ENCODE measurements at places on chromosomes 3 and 15. TPM values are rescaled to one million over a fixed set of nuclear protein-coding genes. Genes with fewer than 3 reads are reported as not detected.

The SEMA5B gene
- polyA plus RNA-seq = 28.9 TPM

GRCh38 chr3:181629029-181629428, 82.7 kb upstream of the SOX2 start:
- DNase-seq = no peak

The TM4SF4 gene
- 2.6 TPM for polyA plus RNA-seq

DNA sequence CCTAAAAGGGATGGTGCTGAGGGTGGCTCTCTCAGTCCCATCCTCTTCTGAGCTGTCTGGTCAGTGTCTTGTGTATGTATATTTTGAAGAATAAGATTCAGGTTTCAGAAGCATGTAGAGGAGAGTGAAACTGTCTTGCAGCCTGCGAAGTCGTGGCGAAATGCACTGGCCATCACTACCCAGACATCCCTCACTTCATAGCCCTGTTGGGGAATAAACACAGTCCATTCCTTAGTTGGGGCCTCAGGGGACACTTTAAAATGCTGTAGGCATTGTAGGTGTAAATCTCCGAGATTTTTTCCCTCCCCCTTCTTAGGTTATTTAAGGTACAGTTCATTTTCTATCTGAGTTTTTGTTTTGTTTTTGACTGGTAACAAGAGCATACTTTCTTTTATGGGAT, 93.8 kb downstream of the DNASE1L3 start:
- no peak for DNase-seq

DNA sequence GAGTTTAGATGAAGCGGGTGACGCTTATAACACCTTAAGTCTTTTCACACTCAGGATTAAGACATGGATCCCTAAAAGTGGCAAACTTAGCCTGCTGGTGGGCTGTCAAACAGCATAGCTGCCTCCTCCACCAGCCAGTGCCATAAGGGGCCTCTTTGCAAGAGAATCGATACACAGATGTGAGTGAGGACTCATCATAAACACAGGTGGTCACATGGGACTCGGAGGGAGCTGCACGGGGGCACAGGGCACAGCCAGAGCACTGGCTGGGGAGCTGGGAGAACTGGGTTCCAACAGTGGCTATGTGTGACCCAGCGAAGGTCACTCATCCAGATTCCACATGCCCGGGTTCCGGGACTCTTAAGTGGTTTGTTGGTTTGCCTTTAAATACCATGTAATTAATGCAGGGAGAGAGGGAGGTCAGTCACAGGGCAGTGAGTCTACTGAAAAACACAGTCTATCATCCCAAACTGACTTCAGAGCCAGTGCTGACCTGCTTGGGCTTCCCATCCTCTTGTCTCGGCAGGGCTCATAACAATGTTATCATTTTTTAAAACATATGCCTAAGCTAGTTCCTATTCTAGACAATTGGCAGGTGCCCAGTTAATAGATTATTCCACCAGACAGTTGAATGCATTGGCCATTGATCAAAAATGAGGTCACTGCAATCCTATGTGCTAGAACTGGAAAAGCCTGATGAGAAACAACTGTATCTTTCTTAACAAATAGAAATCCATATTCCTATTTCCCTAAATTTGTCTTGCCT, 51.8 kb downstream of the SLC12A8 start:
- no peak for DNase-seq

The TMEM212 gene
- not detected for polyA plus RNA-seq

DNA sequence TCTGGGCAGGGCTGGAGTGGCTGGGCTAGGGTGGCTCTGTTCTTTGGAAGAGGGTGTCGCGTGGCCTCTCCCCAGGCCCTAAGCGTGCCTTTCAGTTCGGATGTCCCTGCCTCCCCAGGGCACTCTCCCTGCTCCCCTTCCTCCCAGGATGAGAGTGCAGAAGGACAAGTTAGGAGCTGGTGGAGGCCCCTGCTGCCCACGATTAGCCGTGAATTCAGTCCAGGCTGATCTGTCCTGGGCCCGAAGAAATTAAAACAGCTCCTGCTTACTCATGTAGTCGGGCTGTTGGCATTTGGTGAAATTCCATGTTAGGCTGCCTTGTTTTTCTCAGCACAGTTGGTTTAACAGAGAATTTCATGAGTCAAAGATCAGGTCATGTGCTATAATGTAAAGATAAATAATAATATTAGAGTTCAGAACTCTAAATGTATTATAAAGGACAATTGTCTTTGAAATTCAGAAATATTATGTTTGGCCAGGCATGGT, 24.5 kb downstream of the NIPA1 start:
- no peak for DNase-seq

All from left renal cortex interstitium (tissue), 4 donors.